Right ventricle myocardium superior (tissue), 1 donor: ENCODE measurements at places on chromosomes 4 and X. TPM values are rescaled to one million over a fixed set of nuclear protein-coding genes. Genes with fewer than 3 reads are reported as not detected.

RXFP1 gene
- not detected for total RNA-seq

DNA sequence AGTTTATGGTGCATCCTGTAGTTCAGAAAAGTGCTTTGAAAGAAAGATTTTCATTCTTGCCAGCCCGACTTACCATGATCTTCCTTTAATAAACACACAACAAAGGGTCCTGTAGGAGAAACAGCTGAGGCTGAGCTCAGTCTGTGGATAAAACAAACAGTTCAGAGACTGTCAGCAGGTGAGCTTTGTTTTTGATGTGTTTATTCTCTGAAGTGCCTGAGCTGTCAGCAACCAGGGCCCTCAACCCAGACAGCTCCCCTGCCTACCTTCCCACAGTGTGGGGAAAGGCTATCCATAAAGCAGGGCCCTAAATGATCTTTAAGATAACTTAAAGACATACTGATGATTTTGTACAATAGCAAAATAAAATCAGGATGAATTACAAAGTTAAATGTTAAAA is 459.2 kb upstream of the GALNT7 start:
- no peak for DNase-seq

DNA sequence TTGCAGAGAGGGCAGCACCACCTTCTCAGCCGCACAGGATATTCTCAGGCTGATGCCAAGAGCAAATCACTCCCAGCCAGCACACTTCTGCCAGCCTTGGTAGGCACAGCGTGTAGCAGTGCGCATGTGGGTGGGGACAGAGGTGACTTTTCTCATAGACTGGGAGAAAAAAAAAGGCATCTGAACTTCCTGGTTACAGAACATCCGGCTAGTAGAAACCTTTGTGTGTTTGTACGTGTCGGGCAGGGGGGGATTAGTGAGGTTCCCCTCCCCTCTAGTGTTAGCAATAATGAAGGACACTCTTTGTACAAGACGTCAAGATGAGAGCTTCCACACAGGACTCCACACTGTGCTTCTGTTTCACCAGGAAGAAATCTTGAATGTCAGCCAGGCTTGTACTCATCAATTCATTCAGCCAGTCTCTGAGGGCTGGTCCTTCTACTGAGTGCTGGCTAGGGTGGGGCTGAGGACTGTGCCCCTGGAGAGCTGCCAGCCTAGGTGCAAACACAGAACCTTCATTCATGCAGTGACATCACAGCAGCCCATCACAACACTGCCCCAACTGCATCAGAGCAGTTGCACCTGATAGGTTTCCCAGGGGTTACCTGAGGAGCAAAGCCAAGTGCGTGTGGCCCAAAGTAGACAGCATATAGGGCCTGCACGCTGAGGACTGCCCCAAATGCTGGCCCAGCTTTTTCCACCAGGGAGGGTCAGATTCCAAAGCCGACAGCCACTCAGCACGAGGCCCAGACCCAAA is 34.7 kb downstream of the SLC25A5 start:
- DNase-seq: no peak

- no peak for DNase-seq
Measured at GRCh38 chr4:149113804-149114430, 671.7 kb upstream of the NR3C2 start.

DNA sequence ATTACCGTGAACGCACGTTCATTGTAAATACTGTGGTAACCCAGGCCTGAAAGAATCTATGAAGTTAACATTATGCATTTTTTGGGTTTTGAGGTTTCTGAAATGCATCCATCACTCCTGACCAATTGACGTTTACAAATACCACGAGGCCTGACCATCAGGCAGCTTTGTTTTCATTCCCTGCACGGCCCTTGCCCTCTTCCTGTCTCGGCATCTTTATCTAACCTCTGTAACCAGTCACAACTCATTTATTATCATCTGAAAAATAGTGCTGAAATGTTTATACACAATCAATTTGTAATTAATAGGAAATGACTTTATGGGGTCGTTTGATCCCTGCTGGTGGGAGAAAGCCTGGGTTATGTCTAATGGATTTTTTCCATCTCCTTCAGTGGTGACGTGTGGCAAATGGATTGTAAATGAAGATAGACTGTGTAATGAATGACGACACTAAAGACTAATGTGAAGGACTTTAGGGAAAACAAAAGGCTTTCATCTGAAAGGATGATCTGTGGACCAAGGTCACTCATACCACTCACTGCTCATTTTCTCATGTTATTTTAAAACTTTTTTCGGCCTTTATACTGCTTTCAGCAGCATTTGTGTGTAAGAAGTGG is 102.7 kb upstream of the SORBS2 start:
- DNase-seq: no peak

CENPVL1 gene
- total RNA-seq: not detected

DNA sequence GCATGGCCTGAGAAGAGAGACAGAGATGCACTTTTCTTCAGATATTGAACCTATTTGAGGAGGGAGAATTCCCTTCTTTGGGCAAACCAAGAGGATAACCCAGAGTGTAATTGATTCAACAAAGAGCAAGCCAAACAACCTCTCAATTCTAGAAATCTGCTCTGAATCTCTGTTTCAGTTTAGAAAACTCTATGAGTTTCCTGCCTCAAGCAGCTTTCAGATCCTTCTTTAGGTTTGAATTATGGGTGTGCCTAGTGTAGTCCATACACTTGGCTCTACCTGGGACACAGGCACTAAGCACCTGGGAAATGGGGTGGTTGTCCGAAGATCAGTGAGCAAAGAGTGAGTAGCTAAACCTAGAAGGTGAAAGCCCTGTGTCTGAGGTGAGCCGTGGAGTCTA is 52.0 kb upstream of the MTMR8 start:
- no peak for DNase-seq

PTPN13 gene
- 3.1 TPM for total RNA-seq

FGD1 gene
- total RNA-seq: 7.5 TPM

DNA sequence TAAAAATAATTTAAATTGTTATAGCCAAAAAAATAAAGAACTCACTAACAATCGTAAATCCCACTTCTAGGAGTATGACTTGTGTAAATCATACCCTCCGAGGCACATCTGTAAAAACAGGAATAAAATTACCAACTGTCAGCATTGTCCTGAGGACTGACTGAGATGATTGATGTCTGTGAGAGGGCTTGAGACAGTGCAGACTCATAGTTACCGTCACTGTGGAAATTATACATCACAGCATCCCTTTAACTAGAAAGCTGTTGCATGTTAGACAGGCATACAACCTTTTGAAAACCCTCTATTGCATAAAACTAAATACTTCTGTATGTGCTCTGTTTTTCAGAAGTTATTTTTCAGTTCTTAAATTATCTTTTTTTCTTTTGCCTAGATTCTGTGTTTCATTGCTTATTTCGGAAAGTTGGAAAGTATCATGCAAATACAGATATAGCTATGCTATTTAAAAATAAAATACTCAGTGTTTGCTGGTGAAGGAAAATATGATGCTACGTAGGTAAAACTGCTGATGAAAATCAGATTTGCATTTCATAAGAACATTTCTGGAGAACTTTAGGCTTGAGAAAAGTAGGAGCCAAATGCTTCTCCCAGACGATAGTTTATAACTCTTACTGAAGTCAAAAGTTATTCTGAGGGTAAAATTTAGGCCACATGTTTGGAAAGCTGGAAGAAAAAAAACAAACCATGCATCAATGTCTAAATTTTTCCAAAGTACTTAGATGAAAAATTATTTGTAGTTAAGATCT is 13.6 kb upstream of the RBPJ start:
- DNase-seq: no peak

CSAG1 gene
- not detected for total RNA-seq

- no peak for DNase-seq
Measured at GRCh38 chr4:86389664-86390063, 29.8 kb upstream of the MAPK10 start.

DNA sequence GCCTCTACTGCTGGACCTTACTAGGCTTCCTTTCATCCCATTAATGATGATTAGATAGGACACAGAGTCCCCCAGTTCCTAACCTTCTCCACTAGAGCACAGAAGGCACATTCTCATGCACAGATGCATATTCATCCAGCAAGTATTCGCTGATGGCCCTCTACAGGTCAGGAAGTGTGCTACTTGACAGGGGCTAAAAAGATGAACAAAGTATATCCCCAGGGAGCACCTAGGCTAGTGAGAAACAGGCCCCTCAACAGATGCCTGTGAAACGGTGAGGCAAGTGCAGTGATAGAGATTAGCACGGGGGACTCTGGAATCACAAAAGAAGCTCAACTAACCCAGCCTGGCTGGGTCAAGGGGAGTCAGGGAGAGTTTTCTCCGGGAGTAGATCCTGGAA is 95.8 kb downstream of the MGST2 start:
- no peak for DNase-seq

DNA sequence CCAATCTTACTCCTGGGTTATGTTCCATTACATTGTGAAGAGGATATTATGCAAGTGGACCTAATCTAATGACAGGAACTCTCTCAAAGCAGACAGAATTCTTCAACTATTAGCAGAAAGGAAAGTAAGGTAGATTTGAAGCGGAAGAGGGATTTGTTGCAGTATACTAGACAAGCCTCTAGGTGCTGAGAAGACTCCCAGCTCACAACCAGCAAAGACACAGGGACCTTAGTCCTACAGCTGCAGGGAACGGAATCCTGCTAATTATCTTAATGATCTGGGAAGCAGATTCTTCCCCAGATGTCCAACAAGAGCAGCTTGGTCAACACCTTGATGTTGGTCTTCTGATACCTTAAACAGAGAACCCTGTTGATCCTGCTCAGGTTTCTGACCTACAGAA is 73.6 kb downstream of the STK32B start:
- DNase-seq: no peak

- DNase-seq: no peak
Measured at GRCh38 chrX:146264763-146265375, 447.2 kb downstream of the SLITRK2 start.

DNA sequence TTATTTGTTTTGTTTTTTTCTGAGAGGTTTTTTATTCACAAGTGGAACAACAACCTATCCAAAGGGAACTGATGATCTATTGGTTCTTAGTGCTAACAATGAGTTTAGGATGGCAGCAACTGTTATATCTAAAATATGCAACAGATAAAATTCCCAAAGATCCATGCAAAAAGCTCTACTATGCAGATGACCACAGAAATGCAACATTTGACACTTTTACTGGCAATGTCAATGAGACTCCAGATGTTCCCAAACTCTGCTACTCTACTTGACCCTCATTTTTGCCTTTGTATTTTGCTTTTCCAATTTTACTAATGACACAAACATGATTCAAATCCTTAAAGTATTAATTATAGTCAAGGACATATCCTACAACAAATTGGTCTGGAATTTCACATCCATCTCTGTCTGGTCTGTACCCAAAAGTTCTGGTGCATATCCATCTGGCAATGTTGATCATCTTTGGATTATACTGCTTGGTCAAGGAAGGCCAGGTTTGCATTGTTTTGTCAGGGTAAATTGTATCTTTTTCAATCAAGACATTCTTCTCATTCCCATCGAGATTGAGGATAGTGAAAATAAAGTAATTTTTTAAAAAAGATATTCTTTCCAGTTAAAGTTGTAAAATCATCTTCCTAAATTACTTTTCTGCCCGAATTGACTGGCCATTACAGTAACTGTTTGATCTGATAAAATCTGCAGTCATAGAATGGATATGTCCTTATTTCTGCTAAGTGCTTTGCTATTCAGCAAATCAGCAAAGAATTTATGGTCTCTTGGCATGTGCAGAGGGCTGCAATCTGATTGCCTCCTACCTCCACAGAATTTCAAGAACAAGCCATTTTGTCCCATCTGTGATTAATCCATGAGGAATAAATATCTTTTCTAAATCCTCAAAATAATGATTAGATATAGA is 73.6 kb downstream of the FGFBP1 start:
- DNase-seq: no peak

DNA sequence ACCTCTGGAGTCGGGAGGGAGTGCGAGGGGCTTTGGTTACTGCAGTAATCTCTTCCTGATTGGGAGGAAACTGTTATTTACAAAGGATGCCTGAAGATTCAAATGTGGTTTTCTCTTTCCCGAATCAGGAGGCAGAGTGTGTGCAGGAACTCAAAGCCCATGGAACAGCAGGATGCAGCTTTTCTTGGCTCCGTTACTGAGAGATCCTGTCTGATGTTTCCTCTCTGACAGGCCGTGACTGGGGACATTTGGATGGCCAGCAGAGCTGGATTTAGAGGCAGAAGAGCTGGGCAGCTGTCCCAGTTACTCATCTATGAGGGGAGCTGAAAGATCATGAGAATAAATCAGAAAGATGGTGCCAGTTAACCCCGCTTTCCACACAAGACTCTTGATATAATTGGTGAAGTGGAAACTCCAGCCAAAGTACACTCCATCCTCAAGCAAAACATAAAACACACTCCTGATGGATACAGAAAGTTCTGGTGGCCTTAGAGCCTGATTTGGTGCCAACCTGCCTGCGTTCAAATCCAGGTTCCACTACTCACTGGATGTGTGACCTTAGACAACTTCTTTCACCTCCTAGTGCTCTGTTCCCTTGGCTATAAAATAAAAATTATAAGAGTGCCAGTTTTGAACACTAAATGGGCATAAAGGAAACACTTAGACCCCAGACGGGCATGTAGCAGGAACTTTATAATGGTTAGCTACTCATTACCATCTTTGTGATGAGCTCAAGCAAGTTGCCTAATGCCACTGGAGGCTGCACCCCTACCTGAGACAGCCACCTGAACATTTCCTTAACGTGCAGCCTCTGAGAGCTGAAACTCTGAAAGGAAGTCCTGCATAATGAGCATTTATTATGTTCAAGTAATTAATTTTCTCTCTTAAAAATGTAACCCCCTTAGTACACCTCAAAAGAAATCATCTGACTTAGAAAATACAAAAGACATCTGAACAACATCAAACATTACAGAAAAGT is 349.0 kb upstream of the GATB start:
- no peak for DNase-seq

- DNase-seq: no peak
Measured at GRCh38 chr4:176654565-176655216, 138.0 kb downstream of the VEGFC start.

GRCh38 chr4:88705805-88706492 is 8.3 kb upstream of the NAP1L5 start:
- no peak for DNase-seq

DNA sequence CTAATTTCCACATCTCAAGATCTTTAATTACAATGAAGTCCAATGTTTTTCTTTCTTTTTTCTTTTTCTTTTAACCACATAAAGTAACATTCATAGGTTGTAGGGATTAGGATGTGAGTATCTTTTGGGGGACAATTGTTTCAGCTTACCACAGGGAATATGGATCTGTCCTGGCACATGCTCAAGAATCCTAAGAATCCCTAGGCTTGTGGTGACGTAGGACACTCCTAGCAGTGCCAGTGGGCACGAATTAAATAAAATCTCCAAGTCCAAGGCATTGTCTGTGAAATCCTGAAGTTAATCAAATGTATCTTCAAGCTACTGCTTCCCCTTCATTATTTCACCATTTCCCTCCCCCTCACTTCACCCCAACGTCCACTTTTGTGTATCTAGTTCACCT is 2.6 kb upstream of the LAS1L start:
- DNase-seq: no peak

HMX1 gene
- not detected for total RNA-seq

- no peak for DNase-seq
Measured at GRCh38 chr4:56757261-56757746, 64.2 kb downstream of the SPINK2 start.

PLXNA3 gene
- total RNA-seq: 15.0 TPM
